ENCODE measurements at places on chromosomes 1 and 21.

DNA sequence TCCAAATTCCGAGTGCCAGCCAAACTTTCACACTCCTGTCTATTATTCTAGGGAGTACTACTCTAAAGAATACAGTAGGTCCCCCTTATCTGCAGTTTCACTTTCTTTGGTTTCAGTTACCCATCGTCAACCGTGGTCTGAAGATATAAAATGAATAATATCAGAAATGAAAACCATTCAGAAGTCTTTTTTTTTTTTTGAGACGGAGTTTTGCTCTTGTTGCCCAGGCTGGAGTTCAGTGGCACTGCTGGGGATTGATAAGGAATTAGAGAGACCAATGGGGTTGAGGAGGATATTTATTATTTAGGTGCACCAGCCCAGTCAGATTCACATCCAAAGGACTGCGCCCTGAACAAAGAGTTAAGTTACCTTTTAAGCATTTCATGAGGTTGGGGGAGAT is 52.9 kb upstream of the SRSF10 start:
- no peak for DNase-seq

DNA sequence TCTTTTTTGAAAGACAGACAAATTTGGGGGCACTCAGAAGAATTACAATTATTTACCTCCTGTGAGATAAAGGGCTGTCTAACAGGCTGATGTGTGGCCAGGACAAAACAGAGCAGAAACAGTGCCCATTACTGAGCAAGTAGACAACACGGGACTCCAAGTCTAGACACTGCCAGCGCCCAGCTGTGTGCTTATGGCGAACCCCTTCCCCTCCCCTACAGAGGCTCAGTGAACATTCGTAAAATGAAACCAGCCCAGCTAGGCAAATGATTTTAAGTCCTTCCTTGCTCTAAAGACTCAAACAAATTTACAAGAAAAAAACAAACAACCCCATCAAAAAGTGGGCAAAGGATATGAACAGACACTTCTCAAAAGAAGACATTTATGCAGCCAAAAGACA is 91.1 kb downstream of the RUNX1 start:
- DNase-seq, result no peak

GRCh38 chr1:87497380-87498203 is 168.9 kb downstream of the LMO4 start:
- DNase-seq, result no peak

GRCh38 chr1:65148548-65149350 is 746 bp downstream of the AK4 start:
- no peak for DNase-seq

DNA sequence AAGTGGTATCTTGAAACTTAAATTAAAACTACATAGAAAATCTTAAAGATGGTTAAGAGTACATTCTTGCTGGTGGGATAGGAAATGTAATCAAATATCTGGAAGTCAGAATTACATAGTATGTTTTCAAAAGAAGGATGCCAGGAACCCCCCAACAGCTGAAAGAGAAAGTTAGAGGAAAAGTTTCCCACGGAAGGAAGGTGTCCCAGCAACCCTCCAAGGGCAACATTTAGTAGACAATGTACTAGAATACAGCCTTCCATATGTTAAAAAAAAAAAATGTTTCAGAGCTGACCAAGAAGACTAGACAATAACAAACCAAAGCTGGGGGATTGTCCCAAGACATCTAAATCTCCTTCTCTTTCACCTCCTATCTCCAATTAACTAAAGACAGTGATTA is 2.2 kb downstream of the DEDD start:
- DNase-seq, result no peak

GRCh38 chr1:9128166-9128519 is 759 bp downstream of the GPR157 start:
- no peak for DNase-seq

GRCh38 chr1:23035823-23036452 is 16.7 kb downstream of the KDM1A start:
- no peak for DNase-seq

DNA sequence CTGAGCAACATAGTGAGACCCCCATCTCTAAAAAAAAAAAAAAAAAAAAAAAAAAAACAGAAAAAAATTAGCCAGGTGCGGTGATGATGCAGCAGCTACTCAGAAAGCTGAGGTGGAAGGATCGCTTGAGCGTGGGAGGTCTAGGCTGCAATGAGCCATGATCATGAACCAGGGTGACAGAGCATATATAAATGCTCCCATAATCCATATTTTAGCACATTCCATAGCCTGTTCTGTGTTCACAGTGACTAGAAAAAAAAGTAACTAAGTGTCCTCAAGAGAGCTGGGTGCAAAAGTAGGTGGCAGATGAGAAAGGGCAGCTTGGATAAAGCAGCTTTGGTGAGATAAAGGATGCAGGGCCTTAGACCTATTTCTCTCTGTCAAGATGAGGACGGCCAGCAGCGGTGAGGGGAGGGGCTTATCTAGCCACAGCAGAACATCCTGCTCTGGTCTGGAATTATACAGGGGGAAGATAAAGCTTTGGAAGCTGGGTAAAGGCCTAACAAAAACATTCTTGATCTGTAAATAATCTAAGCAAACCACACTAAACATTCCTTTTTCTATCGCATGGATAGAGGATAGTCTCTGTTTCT is 205.3 kb downstream of the DAB1 start:
- no peak for DNase-seq

- DNase-seq, result no peak
These were observed 1.3 kb upstream of the SPRR3 start for GRCh38 chr1:153000294-153000693.

DNA sequence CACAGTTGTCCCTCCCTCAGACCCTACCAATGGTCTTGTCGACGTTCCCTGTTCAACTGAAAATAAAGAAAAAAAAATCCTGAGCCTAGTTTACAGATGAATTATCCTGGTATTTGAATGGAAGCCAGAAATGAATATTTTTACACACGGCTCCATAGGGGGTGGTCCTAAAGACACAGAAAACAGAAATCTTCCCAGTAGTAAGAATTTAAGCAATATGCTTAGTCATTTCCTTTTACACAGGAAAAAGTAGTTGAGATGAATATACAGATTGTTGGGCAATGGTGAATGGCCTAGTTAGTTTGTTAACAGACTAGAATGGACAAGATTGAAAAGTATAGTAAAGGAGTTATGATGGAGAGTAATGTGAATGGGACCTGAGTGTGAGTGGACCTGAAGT is 67.4 kb downstream of the RGS18 start:
- peak; percentile 23 for DNase-seq

GRCh38 chr1:12159816-12160215 is 7.0 kb upstream of the TNFRSF1B start:
- no peak for DNase-seq

DNA sequence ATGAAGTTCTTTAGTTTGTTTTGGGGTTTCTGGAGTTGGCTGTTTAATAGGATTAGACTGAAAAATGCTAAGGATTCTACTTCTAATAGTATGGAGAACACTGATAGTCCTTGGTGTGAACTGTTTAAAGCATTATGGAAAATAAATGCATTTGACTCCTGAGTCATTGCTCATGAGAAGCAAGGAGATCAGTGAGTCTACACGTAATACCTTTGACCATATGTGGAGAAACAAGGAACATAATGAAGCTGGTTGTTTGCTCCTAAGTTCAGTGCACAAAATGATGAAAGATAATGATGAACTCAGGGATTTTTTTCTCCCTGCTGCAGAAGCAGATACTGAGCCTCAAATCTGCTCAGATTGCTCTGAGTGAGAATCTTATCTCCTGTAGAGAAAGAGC is 158.9 kb upstream of the COL11A1 start:
- no peak for DNase-seq

GRCh38 chr21:46452710-46453109 is 6.0 kb upstream of the DIP2A start:
- DNase-seq, result no peak

GRCh38 chr1:207027206-207027777 is 5.3 kb downstream of the C1orf116 start:
- DNase-seq, result no peak

DNA sequence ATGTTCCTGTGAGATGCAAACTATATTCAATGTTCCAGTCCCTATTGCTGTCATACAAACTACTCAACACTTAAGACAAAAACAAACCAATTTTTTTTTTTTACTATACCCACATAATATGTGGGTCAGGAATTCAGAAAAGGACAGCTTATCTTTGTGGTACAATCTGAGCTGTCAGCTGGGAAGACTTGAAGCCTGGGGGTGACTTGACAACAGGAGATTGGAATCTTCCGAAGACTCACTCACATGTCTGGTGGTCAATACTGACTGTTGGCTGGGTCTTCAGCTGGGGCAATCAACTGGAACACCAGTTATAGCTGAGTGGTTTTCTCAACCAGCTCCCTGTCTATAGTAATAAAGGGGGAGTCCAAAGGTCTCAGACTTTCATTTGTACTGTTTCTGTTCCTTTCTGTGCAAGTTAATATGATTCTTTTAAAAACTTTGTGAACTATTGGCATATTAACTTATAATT is 81.7 kb upstream of the ATP1B1 start:
- no peak for DNase-seq

GRCh38 chr1:152036267-152037216 is at the start of gene S100A11:
Gene S100A11, minus strand, starts transcription at chr1:152037004. Its CDS starts 89 bp downstream, at chr1:152036915.
- DNase-seq, result peak; percentile 55

DNA sequence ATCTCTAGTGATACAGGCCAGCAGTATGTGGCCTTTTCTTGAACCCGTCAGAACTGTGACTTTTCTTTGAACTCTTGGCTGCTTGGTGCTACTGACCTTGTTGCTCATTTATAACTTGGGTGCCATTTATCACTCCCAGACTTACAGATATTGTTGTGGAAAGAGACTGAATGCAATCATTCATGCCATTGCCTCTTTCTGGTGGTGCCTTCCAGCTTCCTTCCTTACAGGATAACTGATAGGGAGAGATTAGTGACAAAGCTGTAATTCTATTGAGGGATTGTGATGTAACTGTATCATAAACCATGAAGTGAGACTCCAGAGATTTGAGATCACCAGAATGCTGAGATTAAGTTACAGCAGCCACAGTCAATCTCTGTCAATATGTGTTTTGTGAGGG is 256.5 kb downstream of the USP25 start:
- no peak for DNase-seq

DNA sequence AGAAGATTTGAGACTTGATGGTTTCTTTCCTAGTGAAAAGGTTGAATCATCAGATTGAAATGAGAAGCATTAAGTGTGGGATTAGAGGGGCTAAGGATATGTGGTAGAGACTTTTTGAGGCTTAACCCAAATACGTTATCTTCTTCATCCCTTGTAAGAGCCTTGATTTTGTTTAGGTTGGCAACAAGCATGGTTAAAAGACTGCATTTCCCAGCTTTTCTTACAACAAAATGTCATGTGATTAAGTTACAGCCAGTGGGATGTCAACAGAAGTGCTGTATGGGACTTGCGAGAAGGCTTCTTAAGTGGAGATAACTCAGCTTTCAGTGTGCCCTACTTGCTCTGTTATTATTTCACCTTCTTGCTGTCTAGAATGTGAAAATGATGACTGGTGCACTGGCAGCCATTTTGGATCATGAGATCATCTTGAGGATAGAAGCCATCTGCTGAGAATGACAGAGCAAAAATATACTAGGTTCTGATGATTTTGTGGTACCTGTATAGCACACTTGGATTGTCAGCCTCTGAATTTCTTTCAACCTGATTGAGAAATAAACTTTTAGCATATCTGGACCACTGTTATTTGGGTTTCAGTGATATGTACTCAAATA is 41.3 kb upstream of the GNG12 start:
- no peak for DNase-seq

GRCh38 chr1:214364786-214365295 is 83.9 kb downstream of the SMYD2 start:
- DNase-seq, result no peak

GRCh38 chr1:218304281-218305039 is 19.4 kb downstream of the RRP15 start:
- no peak for DNase-seq

- no peak for DNase-seq
These were observed 5.1 kb upstream of the MFSD2A start for GRCh38 chr1:39949891-39950290.

GRCh38 chr1:228226956-228227791 is 19.3 kb downstream of the OBSCN start:
- DNase-seq, result no peak

GRCh38 chr1:170166518-170167180 is 20.9 kb downstream of the NTMT2 start:
- DNase-seq, result no peak

GRCh38 chr1:203536575-203536974 is 42.6 kb downstream of the OPTC start:
- DNase-seq, result no peak

DNA sequence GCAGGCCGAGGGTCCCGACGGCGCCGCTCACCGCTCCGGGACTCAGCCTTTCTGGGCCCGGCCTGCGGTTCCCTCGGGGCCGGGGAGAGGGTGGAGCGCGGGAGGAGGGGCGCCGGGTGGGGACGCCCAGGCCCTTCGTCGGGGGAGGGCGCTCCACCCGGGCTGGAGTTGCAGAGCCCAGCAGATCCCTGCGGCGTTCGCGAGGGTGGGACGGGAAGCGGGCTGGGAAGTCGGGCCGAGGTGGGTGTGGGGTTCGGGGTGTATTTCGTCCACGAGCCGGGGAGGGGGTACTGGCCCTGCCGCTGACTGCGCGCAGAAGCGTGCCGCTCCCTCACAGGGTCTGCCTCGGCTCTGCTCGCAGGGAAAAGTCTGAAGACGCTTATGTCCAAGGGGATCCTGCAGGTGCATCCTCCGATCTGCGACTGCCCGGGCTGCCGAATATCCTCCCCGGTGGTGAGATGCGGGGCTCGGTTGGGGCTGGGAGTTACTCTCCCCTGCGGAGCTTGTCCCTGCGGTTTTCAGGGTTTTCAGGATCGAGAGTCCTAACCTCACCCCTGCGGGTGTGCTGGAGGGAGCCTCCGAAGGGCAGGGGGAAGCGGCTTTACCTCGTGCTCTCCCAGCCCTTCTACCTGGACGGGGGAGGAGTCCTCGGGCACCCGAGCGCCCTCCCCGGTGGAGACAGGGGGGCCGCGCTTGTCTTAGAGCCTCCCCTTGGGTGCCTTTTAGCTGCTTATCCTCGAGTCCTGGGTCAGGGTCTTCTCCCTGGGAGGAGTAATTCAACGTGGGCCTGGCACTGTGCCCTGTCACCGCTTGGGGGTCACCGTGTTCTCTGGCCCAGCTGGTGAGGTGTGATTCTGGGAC is 2.1 kb downstream of the SAMD11 start:
- DNase-seq, result no peak

- DNase-seq, result no peak
These were observed 67.8 kb downstream of the SLC35A3 start for GRCh38 chr1:100037656-100037926.

DNA sequence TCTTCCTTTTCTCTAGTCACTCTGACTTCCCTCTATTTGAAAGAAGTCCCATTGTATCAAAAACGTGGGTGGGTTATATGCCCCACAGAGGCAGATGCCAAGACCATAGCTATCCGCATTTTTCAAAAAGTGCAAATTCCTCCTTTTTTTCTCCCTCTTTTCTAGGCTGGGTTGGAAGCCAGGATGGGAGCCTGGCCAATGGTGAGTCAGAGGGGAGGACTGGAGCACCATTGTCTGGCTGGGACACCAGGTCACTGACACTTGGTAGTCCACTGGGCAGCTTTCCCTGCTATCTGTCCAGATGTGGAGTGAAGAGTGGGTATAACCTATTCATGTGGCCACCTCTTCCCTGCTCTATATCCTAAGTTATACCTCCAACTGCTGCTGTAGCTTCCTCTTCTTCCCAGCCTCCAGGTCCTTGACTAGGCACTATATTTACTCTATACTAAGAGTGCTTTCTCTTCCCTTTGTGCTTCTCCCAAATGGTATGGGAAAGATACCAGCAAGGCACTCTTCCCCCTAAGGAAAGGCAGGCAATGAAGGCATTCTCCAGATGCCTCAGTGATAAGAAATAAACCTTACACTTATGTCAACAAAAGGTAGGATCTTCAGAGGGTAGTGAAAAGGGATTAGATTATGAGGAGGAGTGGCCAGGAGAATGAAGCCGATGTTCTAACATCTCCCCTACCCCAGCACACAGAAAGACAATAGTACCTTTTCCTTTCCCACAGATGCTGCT is 12.9 kb downstream of the PI4KB start:
- DNase-seq, result no peak

All from AG04450 (cell line).